Cortex of kidney (tissue), 1 donor: ENCODE measurements at places on chromosomes 6 and 20.

DNA sequence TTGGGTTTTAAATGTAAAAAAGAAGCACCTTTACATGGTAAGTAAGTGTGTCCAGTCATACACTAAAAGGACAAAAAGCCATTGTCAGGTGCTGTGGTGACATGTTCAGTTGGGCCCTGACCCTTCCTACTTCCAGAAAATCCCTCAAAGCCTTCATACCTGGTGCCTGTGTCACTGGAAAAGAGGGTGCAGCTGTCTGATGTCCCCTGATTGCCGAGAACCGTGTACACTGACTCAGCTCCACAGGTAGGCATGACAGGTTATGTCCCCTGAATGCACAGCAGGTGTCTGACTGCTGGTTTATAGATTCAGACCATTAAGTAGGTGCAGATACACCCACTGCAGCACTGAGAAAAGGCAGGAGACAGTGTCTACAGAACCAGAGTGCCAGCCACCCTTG, 99.1 kb downstream of the FOXC1 start:
- DNase-seq: no peak

- no peak for DNase-seq
Measured at GRCh38 chr6:168130697-168131371, 51.8 kb upstream of the FRMD1 start.

GRCh38 chr6:30158475-30159040, 2.5 kb downstream of the TRIM10 start:
- no peak for DNase-seq

DNA sequence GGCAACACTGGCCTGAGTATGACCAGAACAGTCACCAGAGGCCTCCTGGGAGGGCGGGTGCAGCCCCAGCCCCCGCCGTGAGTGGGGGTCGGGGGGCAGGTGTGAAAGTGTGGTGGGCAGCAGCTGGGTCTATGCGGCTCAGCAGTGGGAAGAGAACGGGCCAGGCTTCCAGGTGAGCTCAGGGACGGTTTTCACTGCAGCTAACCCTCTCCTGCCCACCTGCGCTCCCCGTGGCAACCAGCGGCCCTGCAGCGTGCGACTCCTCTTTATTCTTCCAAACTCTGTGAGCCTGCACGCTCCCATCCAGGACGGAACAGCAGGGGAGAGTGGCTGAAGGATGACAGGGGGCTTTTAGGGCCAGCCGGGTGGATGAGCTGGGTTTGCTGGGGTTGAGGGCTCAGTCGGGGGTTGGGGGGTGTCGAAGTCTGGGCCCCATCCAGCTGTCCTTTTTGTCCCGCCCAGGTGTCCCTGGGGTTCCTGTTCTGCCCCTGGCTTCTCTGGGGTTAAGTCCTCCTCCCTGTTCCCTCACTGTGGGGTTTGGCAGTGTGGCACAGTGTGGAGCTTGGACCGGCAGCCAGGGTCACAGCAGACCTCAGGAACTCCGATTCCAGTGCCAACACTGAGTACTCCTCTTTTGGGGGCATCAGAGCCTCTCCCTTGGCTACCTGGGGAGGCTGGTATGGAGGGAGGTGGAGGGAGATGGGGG, 859 bp upstream of the BIRC7 start:
- DNase-seq: no peak

- no peak for DNase-seq
Measured at GRCh38 chr6:17103715-17104114, 1.9 kb downstream of the STMND1 start.

GRCh38 chr6:11214084-11214833, 18.2 kb downstream of the NEDD9 start:
- no peak for DNase-seq

GRCh38 chr6:52603000-52603795, 26.3 kb upstream of the TRAM2 start:
- DNase-seq: no peak

GRCh38 chr6:89111933-89112332, 5.9 kb downstream of the SRSF12 start:
- DNase-seq: no peak

GRCh38 chr6:71080826-71081225, 124.0 kb upstream of the B3GAT2 start:
- DNase-seq: no peak

GRCh38 chr20:17905544-17905943, 63.0 kb downstream of the SNX5 start:
- DNase-seq: no peak

- DNase-seq: no peak
Measured at GRCh38 chr6:45591306-45591705, 213.6 kb upstream of the SUPT3H start.

DNA sequence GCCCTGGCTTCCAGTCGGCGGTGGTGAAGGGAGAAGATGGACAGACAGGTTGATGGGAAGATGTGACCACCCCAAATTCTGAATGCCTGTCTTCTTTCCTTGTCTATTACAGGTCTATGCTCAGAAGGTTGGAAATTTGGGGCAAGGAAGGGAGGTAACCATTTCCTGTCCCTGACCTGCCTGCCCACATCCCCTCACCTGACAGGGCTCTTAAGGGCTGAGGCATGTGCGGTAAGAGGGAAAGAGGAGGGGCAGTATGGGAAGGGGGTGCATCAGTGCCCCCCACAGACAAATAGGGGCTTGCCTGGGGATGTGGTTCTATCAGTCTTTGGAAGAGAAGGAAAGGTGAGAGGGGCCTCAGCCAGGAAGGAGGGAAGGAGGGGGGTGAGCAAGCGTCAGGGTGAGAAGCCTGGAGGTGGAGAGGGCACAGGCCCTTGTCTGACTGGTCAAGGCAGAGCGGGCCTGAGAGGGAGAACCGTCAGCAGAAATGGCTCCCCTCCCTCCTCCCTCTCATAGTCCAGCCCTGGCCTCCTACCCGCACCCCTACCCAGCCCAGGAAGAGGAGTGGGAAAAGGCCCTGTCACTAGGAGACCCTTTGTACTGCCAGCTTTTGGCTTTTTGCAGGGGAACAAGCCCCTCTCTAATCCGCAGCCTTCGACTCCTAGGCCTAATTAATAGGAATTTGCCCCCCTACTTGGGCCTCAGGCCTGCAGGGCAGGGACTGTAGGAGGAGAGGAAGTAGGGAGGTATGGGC, 104.4 kb upstream of the FOXP4 start:
- DNase-seq: no peak

GRCh38 chr6:77650098-77650663, 2.7 kb upstream of the MEI4 start:
- DNase-seq: no peak

DNA sequence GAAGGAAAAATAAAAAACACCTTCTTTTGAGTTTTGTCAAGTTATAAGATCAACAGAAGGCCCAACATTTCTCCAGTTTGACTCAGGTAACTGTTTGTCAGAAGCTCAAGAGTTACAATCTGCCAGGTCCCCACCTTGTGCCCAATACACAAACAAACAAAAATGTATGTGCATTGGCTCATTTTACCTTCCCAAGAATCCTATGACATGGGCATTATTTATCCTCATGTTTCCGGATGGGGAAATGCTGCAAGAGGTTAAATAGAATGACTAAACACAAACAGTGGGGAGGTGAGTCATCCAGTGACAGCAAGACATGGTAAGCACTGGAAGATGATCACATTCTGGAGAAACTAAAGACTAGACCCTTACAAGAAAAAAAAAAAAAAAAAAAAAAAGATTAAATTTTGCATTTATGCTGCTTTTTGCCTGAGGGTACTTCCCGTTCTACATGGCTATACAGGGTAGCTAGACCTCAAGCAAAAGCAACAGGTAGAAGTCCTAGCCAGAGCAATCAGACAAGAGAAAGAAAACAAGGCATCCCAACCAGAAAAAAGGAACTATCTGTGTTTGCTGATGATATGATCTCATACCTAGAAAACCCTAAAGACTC, 23.6 kb upstream of the ANKRD60 start:
- no peak for DNase-seq

GRCh38 chr6:132481189-132481588, 31.7 kb downstream of the STX7 start:
- no peak for DNase-seq

GRCh38 chr6:142356201-142356883, 54.5 kb downstream of the ADGRG6 start:
- DNase-seq: no peak

GRCh38 chr6:167512696-167513375, 187.9 kb downstream of the TTLL2 start:
- no peak for DNase-seq

- no peak for DNase-seq
Measured at GRCh38 chr20:50041246-50041873, 58.6 kb downstream of the SNAI1 start.

DNA sequence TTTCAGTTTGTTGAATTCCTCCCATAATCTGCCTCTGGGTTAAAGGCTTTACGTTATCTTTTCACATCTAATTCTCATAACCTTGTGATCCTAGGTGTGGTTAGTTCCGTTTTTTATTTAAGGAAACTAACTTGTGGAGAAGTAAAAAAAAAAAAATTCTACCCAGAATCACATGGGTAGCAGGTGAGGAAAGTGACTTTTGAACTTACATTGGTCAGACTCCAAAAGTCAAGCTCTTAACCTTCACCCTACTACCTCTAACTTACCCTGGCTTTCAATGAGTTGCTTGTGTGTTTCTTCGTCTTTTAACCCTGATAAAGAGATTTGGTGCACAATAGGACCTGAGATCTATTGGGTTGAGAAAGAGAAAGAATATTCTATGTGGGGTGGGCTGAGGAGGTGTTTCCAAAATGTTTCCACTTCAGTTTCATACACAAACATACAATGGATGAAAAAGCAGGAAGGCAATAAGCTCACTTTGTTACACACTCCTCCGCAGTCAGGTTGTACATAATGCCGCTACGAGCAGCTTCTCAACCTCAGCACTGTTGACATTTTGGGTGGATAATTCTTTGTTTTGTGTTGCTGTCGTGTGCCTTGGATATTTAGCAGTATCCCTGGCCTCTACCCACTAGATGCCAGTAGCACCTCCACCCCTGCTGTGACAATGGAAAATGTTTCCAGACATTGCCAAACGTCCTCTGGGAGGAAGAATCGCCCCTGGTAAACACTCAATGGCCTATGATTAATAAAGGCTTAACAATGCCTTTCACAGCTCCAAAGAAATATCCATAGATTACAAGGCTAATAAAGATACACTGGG, 193.0 kb upstream of the ZNF217 start:
- DNase-seq: no peak

DNA sequence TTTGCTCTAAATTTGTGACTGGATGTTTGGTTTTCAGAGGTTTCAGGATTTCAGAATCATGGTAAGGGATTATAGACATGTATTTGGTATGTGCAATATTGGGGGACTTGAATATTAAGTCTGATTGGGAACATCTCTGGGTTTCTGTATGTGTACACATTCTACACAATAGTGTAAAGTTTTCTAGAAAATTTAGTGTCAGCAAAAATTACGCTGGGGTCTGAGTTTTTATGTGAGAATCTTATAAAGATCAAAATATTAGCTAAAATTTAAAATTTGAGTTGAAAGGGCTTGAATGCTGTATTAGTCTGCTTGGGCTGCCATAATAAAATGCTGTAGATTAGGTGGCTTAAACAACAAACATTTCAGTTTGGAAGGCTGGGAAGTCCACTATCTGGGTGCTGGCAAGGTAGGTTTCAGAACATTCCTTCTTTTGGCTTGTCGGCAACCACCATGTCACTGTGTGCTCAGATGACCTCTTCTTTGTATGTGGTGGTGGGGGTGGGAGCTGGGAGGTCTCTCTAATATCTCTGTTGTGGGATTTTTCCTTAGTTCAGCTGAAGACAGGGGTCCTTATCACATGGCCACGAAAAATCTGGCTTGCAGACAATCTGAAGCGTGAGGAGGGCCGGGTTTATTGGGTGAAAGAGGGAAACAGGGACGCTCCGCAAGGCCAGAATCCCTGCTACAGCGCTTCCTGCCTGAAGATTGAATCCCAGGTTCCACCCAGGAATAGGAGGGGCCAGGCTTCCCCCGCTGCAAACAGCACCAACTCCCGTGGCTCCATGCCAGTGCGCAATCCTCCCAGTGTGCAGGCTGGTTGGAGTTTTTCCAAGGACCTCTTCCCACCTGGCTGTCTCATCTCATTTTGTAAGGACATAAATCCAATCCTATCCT, 299.7 kb downstream of the PLCB1 start:
- no peak for DNase-seq

DNA sequence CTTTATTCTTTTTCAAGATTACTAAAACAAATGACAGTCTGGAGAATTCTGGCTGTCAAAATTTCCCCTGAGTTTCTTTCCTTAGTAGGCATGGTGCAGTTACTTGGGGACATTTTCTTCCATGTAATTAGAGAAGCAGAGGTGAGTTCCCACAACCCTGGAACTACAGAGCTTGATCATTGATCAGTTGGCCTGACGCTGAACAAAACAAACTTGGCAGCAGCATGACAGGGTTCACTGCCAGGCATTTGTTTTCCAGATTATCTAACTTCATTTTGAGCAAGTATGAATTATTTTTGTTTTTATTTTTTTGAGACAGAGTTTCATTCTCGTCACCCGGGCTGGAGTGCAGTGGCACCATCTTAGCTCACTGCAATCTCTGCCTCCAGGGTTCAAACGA, 22.6 kb downstream of the IYD start:
- DNase-seq: no peak

- DNase-seq: no peak
Measured at GRCh38 chr6:31664790-31665500, at the start of gene GPANK1. GPANK1 (minus strand) TSS chr6:31664997; CDS start chr6:31664478, 519 bp downstream.

DNA sequence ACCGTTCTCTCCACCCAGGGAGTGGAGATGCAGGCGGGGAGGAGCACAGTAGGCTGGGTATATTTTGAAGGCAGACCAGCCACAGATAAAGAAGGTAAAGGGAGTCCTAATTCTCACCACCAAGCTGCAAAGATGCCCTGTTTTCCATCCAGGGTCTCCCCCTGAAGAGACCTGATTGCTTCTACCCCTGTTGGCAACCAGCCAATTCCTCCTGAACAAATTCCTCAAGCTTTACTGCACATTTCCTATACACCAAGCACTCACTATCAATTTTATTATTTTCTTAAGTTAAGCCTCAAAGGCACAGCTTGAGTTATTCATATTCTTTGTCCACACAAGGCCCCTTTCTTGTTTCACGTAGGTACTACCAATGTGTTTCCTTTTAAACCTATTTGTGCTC, 214.4 kb downstream of the EYA2 start:
- no peak for DNase-seq

DNA sequence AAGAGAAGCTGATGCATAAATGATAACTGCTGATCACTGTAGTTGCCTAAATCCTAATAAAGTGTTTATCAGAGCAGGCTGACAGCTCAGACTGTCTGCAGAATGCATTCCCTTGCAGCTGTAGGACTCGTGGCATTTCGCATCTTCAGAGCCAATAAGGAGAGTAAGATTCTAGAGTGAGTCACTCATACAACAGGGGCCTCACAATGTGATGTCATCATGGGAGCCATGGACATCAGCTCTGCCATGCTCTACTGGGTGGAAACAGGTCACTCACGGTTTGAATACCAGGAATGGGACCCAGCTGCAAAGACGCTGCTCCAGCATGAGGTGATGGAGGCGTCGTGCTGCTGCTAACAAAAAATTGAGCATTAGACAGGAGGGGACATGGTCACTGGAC, 7.4 kb downstream of the FAM209B start:
- no peak for DNase-seq

- no peak for DNase-seq
Measured at GRCh38 chr6:127792616-127793015, 108.2 kb downstream of the THEMIS start.

GRCh38 chr6:161761966-161762365, 488.1 kb upstream of the AGPAT4 start:
- DNase-seq: no peak
